ENCODE measurements at places on chromosomes 6 and 20.
A peak's percentile ranks its signal among the peaks of the same experiment; 100 is the strongest.

- DNase-seq = no peak
These were observed 6.5 kb downstream of the DCBLD1 start for GRCh38 chr6:117489003-117489402.

DNA sequence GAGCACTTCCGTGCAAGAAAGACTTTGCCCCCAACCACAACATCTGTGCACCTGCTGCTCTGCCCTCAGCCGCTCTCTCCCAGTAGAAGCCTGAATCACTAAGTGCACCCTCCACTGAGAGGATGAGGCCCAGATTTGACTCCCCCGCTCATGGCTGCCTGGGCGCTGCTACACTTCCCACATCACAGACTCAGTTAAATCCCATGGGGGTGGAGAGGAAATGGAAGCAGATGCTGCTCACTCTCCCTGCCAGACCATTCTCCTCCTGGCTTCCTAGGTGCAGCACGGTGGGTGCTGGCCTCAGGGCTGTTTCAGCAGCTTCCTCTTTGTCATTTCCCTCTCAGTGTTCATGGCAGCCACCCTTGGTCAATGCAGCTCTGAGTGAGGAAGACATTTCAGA, 4.8 kb downstream of the CST5 start:
- DNase-seq = no peak

DNA sequence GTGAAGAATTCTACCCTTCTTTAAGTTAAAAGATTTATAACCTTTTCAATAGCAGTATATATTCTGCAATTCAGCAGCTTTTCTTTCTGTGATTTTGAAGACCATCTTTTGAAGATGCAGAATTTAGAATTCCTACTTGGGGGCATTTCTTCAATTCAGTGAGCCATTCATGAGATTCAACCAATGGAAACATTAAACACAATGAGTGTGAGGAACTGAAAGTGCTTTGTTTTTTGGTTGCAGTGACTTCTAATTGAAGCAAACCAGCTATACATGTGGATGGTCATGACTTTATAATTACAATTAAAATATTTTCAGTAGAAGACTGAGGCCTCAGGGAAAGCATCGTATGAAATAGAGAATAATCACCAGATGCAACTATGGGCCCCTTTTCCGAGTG, 108.3 kb downstream of the CARMIL1 start:
- peak; percentile 34 for DNase-seq

DNA sequence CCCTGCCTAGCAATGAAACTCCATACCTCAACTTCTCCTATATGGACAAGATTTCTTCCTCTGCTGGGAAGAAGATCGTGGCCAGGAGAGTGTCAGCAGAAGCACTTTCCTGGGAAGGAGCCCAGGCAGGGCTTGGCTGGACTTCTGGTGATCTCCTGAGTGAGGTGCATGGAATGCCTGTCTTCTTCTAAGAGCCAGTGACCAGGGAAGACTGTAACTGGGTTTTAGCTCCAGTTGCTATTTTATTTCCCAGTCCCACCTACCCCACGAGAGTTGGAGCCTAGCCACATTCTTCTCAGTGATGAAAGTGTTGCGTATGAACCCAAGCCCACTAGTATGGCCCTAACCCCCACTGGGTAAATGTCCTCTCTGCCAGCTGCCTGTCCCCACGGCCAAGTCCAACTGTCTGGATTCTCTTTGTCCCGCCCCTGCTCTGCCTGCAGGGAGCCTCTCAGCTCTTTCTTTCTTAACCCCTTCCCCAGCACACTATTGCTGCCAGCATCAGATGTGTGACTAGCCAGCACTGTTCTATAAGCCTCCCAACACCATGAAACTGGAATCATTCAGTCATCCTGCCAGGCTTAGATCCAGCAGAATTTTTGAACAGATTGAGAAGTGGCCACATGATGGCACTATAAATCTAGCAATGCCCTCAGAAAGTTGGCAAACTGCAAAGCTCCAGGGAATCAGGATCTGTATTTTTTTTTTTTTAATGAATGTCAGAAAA, 69.8 kb upstream of the FAM184A start:
- DNase-seq = peak; percentile 42

- DNase-seq = no peak
These were observed 60.5 kb downstream of the CD83 start for GRCh38 chr6:14178083-14178445.

- DNase-seq = no peak
These were observed 71.1 kb downstream of the FIG4 start for GRCh38 chr6:109762166-109762565.

- no peak for DNase-seq
These were observed at the start of gene EDN3 for GRCh38 chr20:59300333-59301081. EDN3 (plus strand) TSS chr20:59300611; CDS start chr20:59300813, 202 bp downstream.

- DNase-seq = no peak
These were observed 840.0 kb downstream of the C6orf118 start for GRCh38 chr6:164469276-164469949.

- peak; percentile 61 for DNase-seq
These were observed 43.8 kb downstream of the RALGAPA2 start for GRCh38 chr20:20668639-20669038.

DNA sequence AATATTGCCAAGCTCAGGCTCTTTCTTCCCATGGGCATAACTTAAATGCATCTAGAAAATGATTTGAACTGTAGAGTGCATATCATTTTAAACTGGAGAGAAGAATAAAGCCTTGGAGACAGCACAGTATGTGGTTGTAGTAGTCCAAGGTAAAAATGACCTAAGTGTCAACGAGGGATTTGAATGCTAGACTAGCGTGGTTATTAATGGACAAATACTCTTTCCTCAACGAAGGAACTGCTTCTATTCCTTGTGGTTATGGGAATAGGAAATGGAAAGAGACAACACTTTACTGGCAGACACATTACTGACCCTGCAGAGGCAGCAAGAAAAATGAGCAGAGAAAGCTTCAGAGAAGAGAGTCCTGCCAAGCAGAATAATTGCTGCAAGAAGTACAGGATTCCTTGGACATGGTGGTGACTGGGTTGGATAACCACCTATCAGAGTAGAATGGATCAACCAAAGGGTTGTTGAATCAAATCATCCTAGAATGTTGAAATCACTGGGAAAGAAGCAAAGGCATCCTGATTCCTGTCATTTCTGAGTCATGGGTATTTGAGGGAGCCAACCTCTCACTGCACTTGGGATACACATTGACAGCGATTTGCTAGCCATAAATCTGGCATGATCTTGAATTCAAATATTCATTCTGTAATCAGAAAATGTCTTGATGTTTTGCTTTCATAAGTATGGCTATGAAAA, 258.1 kb upstream of the EPHA7 start:
- no peak for DNase-seq

GRCh38 chr6:70254784-70255183, 48.1 kb downstream of the COL9A1 start:
- no peak for DNase-seq

GRCh38 chr6:33996120-33996475, 149.8 kb downstream of the GRM4 start:
- no peak for DNase-seq

DNA sequence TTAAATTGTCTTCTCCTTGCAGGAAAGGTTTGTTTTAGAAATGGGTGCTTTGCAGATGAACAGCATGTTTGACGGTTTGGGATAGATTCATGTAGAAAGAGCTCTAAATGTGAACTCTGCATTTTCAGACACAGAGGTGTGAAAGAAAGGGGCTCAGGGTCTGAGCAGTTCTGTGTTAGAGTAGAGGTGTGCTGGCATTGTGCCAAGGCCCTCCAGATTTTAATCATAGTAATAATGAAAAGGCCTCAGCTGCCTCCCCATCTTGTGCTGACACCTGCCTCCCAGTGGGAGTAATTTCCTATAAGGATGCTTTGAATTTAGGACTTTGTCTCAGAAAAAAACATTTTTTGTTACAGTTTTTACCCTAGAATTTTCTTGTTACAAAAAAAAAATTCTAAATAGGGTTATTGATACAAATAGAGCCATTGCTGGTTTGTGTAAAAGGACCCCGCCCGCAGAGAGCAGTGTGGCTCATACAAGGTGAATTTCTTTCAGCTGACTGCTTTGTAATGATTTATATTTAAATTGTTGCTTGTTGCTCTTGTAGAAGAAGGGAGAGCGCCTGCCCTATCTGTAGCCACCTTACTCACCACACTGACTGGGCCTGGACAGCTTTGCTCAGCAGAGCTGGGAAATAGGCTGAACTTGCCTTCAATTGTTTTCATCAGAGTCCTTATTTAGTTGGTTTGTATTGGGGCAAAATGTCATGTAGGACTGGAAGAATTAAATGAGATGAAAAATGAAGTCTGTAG, 294.5 kb downstream of the ZFAND3 start:
- DNase-seq = no peak

GRCh38 chr6:39490108-39490507, 167.6 kb upstream of the KCNK16 start:
- no peak for DNase-seq

- DNase-seq = no peak
These were observed 14.0 kb downstream of the SPATS1 start for GRCh38 chr6:44356487-44356886.

- DNase-seq = no peak
These were observed 108.1 kb downstream of the TMEM200A start for GRCh38 chr6:130473886-130474285.

GRCh38 chr20:37190354-37191112, 11.2 kb upstream of the MROH8 start:
- DNase-seq = no peak

GRCh38 chr6:81744131-81744530, 8.3 kb downstream of the TENT5A start:
- DNase-seq = no peak

DNA sequence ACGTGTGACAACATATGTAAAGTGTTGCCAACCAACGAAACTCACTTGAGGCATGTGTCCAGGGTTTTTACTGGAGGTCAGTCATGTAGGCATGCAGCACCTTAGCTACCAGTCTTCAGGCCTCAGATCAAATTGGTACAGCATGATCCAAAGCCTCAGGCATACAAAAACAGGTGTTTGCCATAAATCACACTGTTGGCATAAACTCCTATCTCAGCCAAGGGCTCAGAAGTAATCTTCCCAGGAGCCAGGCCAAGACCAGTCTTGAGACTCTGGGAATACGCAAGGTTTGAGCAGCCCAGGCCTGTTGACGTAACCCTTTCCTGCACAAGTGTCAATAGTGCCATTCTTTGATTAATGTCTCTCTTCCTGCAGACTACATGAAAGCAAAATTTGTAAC, 163.5 kb downstream of the PRL start:
- no peak for DNase-seq

GRCh38 chr6:166514196-166514595, 72.3 kb downstream of the RAMACL start:
- no peak for DNase-seq

DNA sequence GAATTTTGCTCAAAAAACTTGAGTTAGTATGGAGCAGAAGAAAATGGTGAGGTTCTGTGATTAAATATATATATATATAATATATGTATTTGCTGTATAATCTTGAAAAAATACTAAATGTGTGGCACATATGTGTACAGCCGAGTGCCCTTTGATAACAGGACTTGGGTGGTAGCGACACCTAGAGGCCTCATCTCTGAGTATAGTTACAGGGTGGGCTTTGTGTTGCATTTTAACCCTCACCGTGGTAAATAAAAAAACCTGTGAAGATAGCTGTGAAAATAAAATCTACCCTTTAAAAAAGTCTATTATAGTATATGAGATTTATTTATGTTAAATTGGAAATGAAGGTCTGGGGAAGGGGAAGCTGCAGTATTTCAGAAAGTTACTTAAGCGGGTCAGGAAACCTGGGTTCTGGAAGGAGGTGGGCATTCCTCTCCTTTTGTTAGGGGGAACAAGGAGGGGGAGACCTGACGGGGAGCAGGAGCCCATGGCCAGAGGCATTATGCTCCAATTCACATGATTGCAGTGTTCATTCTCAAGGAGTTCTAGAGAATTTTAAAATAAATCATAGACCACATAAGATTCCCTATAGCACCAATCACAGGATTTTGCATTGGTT, 82.7 kb downstream of the SH3BGRL2 start:
- peak; percentile 16 for DNase-seq

DNA sequence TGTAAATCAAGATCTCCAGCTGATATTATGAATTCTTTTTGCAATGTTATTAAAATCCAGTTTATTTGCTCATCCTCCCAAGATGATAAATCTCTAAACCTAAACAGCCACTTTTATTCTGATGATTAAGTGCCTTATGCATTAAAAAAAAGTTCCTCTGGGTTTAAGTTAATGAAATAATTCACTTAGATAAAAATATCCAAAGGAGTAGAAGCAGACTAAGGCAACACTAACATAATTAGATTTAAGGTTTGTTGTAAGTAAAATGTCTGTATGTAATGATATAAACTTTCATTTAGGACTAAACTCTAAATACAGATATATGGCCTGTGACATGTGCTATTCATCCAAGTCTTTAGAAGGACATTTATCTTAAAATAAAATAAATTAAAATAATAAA, 457.2 kb downstream of the TENT5A start:
- no peak for DNase-seq

GRCh38 chr20:58647796-58648501, 3.1 kb upstream of the STX16 start:
- no peak for DNase-seq

- no peak for DNase-seq
These were observed 7.7 kb upstream of the PHACTR3 start for GRCh38 chr20:59596690-59597089.

DNA sequence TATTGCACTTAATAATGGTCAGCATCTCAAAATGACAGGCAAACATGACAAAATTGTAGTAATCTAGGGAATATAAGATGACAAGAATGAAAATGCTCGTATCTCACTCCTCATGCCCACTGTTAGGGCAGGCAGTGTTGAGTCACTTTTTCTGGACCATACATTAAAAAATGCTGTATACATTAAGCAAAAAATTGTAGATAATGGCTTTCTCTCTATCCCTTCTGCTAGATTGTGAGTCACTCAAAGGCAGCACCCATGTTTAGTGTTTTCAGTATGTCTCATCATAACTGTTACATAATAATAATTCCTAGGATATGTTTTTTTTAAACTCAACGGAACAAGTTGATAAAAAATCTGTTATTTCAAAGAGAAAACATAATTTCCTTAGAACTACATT, 199.3 kb downstream of the TENT5A start:
- no peak for DNase-seq

- DNase-seq = peak; percentile 37
These were observed 34.5 kb upstream of the HBS1L start for GRCh38 chr6:135088818-135089809.

DNA sequence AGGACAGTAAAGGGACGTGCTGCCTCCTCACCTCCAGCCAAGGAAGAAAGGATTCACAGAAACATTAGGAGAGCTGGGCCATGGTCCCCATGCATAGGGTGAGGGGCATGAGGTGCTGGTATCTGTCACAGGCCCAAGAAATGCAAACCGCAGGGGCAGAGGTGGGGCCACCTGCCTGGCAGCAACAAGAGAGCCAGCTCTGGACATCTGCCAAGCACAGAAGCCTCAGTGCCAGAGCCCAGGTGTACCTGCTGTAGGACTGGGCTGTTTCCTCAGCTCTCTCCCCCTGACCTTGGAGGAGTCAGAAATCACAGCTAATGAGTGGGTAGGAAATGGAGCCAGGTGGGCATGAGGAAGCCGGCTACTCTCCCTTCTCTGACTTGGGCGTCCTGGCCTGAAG, 45.3 kb downstream of the SLC2A12 start:
- no peak for DNase-seq

- DNase-seq = peak; percentile 15
These were observed 802.9 kb downstream of the MAFB start for GRCh38 chr20:39885975-39886649.

Measured in GM13976 (cell line).